ENCODE measurements at places on chromosomes 6 and 20.

- DNase-seq = no peak
Measured at GRCh38 chr6:112571488-112572270, 224.5 kb downstream of the RFPL4B start.

DNA sequence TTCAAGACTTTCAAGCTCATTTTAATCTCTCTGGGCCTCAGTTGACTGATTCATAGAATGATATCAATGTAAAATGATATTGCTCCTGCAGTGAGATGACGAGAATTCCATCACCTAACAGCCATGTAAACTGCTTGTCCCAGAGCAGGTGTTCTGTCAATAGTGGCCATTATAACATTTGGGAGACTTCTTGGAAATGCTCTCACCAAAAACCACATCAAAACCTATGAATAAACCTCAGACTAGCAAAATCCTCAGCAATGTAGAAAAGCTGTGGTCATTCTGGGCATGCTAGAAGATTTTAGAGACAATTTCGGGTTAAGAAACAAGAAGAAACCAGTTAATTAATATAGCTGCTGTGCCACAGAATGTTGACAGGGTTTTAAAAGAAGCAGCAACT is 225.4 kb downstream of the FRK start:
- no peak for DNase-seq

- no peak for DNase-seq
Measured at GRCh38 chr20:11844691-11845090, 73.0 kb upstream of the BTBD3 start.

GRCh38 chr20:2023151-2023550 is 29.3 kb upstream of the PDYN start:
- no peak for DNase-seq

GRCh38 chr20:542777-543368 is 717 bp downstream of the CSNK2A1 start:
- DNase-seq = no peak

DNA sequence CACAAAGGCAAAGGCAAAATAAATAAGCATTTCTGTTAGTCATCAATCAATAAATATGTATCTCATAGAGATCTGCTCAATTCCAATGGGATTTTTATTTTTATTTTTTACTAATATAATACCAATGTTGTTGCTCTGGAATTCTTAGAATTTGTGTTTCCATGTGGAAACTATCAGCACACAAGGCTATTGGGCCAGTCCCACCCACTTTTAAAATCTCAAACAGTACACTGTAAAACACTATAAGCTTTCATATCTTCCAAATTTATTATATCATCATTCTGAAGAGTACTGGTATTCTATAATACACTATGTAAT is 563.8 kb upstream of the MARCKS start:
- no peak for DNase-seq

DNA sequence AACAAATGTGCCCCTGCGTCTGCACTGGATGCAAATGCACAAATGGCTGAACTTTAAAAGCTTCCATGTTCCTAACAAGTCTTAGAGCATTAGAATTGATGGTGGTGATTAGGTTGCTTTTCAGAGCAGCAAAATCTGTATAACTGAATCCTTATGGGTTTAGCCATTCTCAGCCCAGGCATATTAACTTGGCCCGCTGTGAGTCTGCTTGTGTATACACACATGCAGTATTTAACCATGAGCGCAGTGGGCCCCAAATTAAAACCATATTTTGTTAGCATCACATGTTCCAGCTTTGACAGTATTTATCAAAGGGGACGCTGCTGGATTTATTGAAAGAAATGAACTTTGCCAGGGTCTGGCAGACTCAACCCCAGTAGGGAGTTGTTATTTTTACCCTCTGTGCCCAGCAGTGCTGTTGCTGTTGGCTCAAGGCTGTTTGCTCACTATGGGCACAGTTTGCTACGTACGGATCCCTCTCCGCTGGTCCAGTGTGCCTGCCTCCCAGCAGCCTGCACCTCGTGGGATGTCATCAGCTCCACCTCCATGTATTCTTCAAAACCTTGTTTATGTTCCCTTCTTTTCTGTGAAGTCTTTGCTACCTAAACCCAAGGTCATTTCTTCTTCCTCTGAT is 144.7 kb downstream of the QRSL1 start:
- DNase-seq = no peak

DNA sequence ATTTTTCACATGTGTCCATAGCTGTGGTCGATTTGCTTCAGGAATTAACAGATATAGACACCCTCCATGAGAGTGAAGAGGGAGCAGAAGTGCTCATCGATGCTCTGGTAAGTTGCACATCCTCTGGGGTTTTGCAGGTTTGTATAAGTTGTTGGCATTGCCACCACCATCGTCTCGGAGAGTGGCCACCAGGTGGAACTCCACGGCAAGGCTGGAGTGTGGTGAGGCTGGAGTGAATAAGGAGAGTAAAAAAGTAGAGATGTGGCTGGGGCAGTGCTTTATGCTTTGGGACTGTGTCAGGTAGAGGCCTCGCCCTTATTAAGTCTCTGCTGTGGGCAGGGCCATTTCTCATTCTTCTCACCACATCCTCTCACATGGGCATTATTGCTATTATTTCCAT is 63.7 kb downstream of the CTNNBL1 start:
- no peak for DNase-seq

DNA sequence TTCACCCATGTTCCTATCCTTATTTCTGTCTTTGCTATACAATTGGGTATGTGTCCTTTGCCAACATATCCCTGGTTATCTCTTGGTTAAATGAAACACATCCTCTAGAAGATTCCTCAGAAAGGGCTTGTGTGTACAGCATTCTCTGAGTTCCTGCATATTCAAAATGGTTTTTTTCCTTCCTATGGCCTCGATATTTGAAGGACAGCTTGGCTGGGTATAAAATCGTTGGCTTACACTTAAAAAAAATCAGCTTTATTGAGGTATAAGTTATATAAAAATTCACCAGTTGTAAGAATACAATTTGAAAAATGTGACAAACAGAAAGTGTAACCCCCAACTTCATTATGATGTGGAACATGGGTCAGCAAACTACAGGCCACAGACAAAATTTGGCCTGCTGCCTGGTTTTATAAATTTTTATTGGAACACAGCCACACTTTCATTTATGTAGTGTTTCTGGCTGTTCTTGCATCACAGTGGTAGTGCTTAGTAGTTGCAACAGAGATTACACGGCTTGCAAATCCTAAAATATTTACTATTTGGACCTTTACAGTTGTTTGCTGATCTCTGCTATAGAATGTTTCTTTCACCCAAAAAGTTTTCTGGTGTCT is 16.7 kb downstream of the PCMT1 start:
- DNase-seq = no peak

GRCh38 chr6:108671175-108671574 is 110.5 kb downstream of the FOXO3 start:
- no peak for DNase-seq

GRCh38 chr6:958488-958887 is 265.5 kb upstream of the EXOC2 start:
- DNase-seq = no peak

DNA sequence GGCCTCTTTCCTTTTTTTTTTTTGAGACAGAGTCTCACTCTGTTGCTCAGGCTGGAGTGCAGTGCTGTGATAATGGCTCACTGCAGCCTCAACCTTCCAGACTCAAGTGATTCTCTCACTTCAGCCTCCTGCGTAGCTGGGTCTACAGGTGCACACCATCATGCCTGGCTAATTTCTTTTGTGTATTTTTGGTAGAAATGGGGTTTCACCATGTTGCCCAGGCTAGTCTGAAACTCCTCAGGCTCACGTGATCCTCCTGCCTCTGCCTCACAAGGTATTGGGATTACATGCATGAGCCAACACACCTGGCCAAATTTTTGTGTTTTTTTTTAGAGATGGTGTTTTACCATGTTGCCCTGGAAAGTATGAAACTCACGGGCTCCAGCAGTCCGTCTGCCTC is 29.3 kb downstream of the SRC start:
- no peak for DNase-seq

DNA sequence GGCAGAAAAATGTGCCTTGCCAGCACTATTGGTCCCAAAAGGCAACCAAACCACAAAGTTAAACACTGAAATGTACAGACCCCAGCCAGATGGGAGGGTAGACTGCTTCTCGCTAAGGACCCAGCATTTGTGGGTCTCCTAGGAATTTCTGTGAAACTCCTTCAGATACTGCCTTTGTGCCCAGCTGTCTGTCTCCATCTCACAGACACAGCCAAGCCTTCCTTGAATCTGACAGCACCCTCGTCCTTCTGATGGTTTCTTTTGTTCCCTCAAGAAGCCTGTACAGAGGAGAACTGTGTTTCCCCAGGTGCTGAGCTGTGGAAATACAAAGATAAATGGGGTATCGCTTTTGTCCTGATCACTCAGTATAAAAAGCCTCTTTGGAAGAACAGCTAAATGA is 254.0 kb upstream of the TAB2 start:
- DNase-seq = no peak

DNA sequence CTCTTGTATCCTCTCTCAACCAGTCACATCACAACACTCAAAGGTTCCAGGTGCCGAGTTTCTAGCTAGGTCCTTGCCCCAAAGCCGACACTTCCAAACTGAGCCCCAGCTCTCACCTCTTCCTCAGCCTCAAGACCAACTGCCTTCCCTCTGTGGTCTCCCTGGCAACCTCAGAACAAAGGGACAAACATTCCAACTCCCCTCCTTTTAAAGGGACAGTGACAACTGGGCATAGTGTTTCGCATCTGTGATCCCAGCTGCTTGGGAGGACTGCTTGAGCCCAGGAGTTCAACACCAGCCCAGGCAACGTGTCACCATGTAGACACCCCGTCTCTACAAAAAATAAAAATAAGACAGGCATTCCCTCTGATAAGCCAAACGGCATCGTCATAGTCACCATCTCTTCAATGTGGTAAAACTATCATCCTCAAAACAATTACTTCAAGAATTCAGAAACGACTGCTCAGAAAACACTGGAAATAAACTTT is 11.3 kb downstream of the DIDO1 start:
- DNase-seq = no peak

DNA sequence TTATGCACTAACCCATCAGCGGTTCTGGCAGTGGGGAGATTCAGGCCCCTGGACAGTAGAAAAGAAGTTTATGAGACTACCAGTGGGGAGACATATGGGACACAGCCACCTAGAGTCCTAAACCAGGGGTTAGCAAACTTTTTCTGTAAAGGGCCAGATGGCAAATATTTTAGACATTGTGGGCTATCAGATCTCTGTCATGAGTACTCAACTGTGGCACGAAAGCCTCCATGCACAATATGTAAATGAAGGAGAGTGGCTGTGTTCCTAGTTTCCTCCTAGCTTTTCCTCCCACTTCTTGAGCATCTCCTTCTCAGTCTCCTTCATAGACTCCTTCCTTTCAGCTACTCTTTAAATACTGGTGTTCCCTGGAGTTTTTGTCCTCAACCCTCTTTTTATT is 3.3 kb upstream of the HLA-DMA start:
- DNase-seq = no peak

- DNase-seq = no peak
Measured at GRCh38 chr6:33670971-33671743, 40.3 kb downstream of the UQCC2 start.

- no peak for DNase-seq
Measured at GRCh38 chr6:21710908-21711627, 117.5 kb downstream of the SOX4 start.

DNA sequence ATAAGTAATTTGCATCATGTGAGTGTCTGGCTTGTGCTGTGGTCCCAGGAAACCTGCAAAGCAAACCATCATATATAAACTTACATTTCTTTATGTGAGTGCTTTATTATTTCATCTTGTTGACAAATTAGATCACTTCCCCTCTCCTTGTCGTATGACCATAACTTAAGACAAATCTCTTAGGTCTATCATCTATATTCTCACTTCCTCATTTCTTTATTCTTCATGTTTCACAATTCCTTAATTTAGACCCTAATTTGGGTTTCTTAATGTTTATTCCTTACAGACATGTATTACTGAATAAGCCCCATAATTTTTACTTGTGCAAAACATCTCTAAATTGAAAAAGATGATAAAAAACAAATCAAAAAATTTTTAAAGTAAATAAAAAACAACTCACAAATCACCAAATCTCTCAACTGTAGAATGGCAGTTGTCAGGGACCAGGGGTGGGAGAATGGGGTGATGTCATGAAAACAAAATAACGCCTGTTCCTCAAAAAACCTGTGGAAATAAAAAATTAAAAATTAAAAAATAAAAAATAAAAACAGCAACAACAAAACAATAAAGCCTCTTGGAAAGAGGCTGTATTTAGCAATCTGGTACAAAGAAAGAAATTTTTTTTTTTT is 49.5 kb upstream of the FBXO30 start:
- DNase-seq = no peak
